ENCODE measurements at places on chromosomes 13 and 19.

- no peak for DNase-seq
Measured at GRCh38 chr13:113566227-113566561, 18.4 kb upstream of the TFDP1 start.

DNA sequence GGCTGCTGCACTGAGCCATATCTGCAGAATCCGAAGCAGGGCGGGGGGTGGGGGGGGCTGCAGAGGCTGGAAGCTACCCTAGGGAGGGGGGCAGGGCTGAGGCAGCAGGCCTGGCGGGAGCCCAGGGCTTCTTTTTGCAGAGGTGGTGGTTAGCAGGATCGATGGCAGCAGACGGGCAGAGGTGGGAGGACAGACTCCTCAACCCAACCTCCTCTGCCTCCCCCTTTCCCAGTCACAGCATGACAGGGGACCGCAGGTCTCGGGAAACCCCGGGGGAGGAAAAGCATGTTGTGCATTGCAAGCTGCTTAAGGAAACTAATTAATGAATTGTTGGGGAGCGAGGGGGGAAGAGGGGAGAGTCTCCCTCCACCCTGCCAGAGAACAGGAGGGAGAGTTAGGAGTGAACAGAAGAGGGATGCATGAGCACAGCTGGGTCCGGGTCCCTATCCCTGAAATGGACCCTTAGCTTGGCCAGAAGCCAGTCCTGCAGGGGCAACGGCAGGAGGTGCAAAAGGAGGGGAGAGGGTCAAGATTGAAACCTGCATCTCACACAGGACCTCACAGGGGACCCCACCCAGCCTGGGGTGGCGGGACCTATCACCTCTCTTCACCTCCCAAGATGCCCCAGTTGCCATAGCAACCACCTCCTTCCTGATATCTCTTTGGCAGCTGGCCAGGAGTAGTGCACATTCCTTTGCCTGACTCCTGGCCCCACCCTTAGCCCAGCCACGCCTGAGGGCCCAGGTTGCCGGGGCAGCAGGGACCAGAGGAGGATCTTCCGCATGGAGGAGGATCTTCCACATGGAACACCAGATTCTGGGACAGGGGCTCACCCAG, 1.8 kb downstream of the FXYD7 start:
- DNase-seq = peak; percentile 32

DNA sequence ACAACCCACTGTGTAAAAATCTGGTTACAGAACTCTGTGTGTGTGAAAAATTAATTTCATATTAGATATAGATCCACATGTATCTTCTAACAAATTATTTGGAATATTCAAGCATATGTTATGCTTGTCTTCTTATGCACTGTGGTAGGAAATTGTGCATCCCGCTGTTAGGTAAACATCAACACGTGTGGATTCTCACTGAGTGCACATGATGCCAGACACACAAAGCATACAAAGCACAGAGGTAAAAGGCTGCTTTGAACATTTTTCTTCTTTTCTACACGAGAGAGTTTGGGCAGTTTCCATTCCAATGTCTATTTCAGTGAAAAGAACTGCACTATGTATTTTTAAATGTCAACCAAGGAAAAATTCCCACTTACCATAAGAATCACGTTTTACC, 354.9 kb downstream of the PCDH9 start:
- DNase-seq = no peak

GRCh38 chr13:99206873-99207272, 6.2 kb downstream of the UBAC2 start:
- DNase-seq = no peak

DNA sequence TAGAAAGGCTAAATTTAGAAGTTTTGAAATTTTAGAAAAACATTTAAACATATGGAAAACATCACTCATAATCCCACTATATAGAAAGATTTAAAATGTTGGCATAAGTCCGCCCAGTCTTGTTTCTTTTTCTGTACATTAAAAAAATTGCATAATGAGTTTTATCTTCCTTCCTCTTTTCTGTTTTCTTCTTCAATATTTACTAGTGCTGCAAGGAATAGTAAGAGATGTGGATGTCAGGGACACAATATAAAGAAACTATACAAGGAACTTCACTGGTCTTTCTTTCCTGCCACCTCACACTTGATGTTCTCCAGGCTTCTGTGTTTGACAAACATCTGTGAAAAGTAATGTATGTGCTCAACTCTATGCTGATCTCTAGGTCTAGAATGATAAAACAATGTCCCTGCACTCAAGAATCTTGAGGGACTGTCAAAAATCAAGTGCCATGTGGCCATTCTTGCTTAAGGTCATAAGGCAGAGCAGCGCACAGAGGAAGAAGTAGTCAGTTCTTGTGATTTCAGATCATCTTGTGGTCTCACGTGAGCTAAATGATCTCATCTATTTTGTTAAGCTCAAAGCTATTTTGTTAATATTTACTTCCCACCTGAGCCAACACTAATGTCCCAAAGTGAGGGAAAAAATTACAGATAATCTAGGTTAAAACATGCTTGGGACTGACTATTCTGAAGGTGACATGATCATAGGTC, 186.9 kb upstream of the OBI1 start:
- no peak for DNase-seq

Measured in fibroblast of skin of right biceps (primary cell).